Stimulated activated CD4-positive, alpha-beta T cell treated with anti-CD3 and anti-CD28 coated beads, Interleukin-4, amount 100 ng/mL, for 1 hour (primary cell): ENCODE measurements at places on chromosomes 3 and 15.

- DNase-seq = no peak
These were observed 52.2 kb upstream of the HEG1 start for GRCh38 chr3:125107861-125108567.

- DNase-seq = no peak
These were observed 24.9 kb downstream of the PRR23E start for GRCh38 chr3:127217596-127218453.

- DNase-seq = no peak
These were observed 210.5 kb downstream of the FOXP1 start for GRCh38 chr3:71372911-71373637.

- DNase-seq = no peak
These were observed 10.9 kb upstream of the DLL4 start for GRCh38 chr15:40918146-40918798.

DNA sequence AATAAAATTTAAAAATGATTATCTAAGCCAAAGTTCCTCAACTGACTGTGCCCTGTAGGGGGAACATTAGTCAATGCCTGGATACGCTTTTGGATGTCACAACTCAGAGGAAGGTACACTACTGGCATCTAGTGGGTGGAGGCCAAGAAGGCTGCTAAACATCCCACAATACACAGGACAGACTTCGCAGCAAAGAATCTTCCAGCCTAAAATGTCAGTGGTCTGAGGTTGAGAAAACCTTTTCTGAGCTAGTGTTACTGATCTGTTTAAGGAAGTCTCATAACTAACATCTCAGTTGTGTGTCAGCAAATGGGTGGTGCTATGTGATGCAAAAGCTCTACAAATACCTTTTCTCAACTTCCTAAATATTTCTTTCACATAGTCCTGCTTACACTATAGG is 20.9 kb upstream of the LDHAL6B start:
- DNase-seq = no peak

GRCh38 chr15:83457149-83457548 is 10.0 kb downstream of the SH3GL3 start:
- DNase-seq = no peak

- no peak for DNase-seq
These were observed 75.3 kb downstream of the PLOD2 start for GRCh38 chr3:146085678-146086077.

DNA sequence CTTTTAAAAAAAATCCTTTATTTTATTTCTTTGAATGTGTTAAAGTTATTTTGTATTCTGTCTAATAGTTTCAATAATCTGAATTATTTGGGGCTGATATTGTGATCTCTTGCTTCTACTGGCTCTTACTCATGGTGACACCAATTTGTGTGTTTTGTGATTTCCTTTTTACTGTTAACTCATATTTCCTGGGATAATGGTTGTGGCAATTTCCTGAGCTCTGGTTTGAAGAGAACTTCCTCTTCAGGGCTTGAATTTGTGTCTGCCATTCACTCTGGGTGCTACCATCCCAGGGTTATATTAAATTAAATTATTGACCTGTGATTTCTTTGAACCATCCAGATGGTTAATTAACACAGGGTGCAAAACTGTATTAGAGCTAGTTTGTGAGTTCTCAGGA is 60.4 kb upstream of the RNF7 start:
- DNase-seq = no peak

DNA sequence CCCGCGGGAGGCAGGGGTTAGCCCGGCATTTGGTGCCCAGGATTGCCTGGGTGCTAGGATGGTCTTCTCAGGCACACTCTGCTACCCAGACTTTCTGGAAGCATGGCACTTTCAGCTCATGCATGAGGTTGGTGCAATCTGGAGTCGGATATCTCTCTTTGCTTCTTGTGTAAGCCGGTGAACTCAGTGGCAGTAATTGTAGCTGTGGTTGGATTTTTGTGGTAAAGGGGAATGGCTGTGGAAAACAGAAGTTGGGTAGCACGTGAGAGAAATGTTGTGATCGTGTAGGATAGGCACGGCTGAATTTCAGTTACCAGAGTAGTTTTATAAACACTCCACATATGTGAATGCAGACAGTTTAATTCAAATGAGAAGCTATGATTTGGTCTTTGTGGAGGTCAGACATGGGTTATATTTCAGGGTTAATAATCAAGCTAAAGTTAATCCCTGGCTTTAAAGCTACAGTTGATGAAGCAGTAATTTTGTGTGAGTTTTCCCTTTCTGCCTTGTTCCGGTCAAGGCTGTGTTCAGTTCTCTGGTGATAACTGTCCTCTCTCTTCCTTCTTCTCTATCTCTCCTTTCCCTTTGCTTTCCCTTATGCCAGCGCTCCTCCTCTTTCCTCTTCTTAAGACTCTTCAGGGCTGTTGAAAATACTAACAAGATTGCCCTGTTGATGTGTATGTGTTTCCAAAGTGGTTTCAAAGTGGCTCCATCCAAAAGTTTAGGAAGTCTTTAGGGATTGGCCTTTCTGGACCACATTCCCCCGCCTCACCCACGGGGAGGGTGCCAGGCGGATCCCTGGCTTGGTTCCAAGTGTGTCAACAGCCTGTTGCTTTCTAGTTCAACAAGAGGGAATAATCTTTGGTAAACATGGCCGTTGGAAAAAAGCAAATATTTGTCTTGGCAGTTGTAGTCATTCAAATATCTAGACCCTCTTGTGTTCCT is 404.6 kb upstream of the C2CD4B start:
- DNase-seq = no peak

DNA sequence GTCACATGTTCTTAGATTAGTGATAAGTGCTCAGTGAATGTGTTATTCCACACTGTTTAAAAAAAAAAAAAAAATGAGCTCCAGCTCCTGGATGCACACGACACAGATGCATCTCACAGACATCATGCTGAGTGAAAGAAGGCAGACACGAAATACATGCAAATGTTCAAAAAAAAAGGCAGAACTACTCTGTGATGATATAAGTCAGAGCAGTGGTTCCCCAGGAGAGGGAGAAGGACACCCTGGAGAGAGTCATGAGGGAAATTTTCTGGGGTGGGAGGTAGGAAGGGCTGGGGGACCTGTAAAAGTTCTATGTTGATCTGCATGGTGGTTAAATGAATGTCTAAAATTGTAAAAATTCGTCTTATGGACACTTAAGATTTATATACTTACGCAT is 4.3 kb downstream of the CSRNP1 start:
- no peak for DNase-seq

- DNase-seq = peak; percentile 89
These were observed 252 bp upstream of the ARMC8 start for GRCh38 chr3:138186803-138187295.

- no peak for DNase-seq
These were observed 53.0 kb downstream of the DTWD1 start for GRCh38 chr15:49673861-49674260.

GRCh38 chr3:86416334-86416733 is 574.6 kb downstream of the VGLL3 start:
- DNase-seq = no peak

DNA sequence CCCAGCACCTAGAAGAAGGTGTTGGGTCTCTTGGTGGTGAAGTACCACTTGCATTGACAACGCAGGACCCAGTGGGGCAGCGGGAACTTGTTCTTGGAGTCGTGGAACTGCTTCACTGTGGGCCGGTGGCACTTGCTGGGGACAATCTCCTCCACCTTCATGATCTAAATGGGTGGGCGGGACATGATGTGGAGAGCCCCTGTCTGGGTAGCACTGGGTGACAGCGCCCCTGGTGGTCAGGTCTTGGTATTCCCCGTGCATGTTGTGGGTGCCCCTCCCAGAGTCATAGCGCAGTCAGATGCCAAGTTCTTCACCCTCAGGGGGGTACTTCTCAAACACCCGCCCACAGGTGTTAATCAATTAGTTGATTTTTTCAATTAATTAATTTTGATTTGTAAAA is 60.2 kb downstream of the AGBL1 start:
- peak; percentile 13 for DNase-seq

DNA sequence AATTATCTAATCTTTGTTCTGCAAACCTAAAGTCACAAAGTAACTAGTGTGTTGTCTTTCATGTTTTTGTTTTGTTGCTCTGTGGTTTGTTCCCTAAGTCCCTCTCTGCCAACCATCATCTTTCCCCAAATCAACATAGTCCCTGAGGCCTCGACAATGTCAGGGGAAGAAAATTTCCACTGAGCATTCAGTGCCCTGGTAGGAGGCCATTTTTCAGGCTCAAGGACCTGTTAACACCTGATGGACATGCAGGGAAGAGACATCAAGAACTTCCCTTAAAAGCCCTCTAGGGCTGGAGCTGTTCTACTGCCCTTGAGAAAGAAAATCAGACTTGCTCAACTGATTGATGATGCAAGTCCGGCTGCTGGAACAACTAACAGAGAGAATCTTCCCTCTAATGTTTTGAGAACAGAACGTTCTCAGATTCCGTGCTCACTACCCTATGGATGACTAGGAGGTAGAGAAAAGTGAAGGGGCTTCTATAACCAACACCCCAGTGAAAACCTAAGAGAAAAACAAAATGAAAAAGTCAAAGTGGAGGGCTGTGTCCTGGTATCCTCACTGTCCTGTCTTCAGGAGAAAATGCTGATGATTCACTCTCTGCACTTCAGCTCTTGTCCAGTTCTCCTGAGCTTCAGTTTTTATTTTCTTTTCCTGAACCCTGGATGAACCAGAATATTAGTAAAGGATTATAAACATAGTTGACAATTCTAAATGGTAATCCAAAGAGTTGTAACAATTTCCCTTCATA is 373.1 kb downstream of the FOXP1 start:
- no peak for DNase-seq

- peak; percentile 37 for DNase-seq
These were observed 675 bp downstream of the BRPF1 start for GRCh38 chr3:9732080-9732739.

DNA sequence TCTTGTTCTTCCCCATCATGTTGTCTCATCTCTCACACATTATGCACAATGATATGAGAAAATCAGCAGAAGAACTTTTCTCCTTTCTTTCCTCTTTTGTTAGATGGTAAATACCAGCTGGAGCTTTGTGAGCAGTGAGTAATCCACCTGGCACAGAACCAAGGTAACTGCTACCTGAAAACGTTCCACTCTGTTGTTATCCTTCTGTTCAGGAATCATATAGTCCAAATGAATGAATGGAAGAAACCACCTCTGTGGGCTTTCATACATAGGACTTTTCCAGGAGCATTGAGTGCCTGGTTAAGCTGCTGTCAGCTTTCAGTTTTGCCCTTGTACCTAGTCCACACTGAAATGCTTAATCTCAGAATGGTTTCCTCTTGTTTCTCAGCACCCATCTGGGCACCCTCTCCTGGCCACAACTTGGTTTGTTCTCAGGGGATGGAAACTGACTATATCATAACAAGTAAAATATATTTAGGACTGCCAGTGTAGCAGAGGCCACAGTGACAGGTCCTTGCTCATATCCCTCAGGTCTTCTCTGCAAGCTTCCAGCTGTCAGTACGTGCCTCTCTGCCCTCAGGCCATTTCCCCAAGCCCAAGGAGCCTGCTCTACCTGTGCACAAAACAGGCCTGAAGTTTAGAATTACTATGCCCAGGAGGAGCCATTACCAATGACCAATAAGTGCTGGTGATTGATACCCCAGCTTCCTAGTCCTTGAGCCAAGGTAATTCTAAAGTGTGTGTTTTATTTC is 23.5 kb upstream of the SLC4A7 start:
- no peak for DNase-seq

DNA sequence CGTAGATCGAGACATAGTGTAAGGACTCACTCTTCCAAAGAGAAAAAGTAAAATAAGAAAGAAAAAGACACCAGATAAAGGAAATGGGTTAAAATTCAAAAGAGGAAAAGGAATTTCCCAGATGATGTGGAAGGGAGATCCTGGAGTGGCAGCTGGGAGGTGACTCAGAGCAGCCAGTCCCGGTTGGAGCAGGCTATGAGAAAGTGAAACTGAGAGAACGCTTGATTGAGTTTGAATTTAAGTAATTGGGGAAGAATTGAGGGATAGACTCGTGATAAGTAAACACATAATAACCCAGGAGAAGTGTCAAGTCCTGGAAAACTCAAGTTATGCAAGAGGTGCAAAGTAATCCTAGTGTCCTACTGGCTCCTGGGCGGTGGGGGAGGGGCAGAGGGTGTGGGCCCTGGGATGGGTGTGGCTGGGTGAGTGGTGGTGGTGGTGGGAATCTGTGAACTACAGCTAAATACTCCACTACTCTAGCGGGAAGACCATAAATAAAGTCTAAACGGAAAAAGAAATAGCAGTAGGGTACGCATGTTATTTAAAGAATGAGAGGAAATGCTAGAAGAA is 1.2 kb downstream of the PRR20G start:
- no peak for DNase-seq

DNA sequence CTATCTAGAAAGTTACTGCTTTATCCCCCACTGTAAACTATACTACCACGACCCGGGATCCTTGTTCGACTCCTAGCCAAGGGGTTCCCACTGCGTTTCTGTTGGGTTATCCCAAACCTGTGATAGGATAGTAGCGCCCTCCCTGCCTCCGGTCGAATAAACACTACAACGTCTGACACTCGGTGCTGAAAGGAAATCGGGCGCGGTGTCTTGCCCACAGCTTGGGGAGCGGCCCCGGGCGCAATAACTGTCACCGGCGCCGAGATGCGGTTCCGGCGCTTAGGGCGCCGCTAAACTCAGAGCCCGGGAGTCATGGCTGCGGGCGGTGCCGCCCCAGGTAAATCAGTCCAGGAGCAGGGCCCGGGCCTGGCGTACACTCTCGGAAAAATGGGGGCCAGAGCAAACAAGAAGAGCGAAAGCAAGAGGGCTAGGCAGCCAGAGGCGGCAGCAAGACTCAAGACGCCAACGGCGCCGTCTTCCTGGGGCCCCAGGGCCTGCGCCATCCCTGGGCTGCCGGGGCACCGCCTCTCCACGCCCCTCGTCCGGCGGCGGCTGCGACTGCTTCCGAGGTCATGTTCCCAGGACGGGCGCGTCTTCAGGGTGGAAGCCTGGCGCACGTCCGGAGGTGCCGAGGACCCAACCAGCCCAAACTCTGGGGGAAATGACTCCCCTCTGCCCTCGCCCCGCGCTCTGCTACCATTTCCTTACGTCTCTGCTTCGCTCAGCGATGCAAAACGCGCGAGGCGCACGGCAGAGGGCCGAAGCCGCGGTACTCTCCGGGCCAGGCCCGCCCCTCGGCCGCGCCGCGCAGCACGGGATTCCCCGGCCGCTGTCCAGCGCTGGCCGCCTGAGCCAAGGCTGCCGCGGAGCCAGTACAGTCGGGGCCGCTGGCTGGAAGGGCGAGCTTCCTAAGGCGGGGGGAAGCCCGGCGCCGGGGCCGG is at the start of gene DUT:
TSS of gene DUT (plus strand) at position 575 of the 941 bp plus-strand sequence. CDS start at position 662, 87 bp downstream.
- peak; percentile 81 for DNase-seq

- no peak for DNase-seq
These were observed 39.0 kb downstream of the FAM3D start for GRCh38 chr3:58627570-58627885.

GRCh38 chr3:195154111-195154791 is 116.7 kb downstream of the XXYLT1 start:
- DNase-seq = no peak

DNA sequence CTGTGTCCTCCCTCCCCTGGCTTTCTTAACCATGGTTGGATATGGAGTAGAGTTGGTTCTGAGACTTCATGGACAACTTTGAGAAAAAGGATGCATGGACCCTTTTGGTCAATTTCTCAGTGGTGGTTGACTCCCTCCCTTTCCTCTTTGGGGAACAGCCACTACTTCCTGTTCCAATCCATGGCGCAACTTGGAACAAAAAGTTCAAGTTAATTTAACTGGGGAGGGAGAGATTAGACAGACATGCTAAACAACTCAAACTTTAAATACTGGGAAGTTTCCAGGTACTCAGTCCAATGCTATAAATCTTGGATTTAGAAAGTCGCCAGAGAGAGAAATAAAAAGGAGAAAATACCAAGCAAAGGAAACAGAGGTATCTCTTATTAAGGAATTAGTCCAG is 202.2 kb downstream of the PDZRN3 start:
- DNase-seq = no peak

GRCh38 chr15:32994810-32995424 is 199.6 kb downstream of the FMN1 start:
- no peak for DNase-seq
